Amygdala (tissue), 56 donors: ENCODE measurements at places on chromosomes 12 and 14.

DNA sequence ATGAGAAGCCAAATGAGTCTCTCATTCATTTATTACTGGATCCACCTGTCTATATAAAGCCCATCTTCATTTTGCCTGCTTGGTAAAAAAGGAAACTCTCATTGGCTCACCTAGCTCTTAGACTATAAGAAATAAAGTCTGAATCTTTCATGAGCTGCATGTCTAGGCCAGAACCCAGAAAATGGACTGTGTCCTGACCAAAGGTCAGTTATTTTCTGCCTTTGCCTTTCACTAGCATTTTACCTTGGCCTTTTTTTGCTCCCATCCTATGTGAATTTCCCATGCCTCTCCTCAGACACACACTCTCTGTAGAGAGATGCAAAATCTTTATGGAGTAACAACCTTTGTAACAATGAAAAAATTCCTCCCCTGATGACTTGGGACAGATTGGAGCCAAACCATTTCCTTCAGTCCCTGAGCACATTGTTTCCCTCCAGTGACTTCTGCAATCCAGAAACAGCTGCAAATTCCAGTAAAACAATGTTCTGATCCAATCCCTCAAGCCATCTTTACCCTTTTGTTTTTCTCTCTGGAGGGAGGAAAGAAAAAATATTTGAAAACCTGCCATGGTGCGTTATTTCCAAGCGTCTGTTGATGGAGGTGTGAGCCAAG is 33.6 kb upstream of the MAP3K9 start:
- no peak for DNase-seq

- DNase-seq: no peak
These were observed 15.2 kb downstream of the SCNN1A start for GRCh38 chr12:6360080-6360571.

- no peak for DNase-seq
These were observed 72.9 kb upstream of the TBX5 start for GRCh38 chr12:114478865-114479264.

DNA sequence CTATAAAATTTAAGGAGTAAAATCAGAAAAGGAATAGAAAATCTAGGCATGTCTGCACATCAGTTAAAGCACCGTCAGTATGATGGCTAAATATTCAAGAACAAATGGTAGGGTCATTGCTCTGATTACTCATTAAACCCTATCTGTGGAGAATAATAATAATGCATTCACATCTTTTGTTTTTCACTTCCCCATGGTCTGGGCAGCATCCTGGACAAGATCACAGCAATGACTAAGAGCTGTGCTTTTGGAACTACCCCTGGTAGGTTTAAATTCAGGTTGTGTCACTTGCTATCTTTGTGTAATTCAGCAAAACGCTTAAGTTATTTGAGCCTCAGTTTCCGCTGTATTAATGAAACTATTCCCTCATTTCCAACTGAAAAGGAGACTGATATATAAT is 33.1 kb downstream of the C12orf42 start:
- DNase-seq: no peak

GRCh38 chr12:132109741-132110140 is 34.4 kb downstream of the DDX51 start:
- DNase-seq: no peak

- no peak for DNase-seq
These were observed 49.5 kb upstream of the PCED1B start for GRCh38 chr12:47029903-47030302.

- no peak for DNase-seq
These were observed 16.4 kb upstream of the RNASE4 start for GRCh38 chr14:20667957-20668356.

- no peak for DNase-seq
These were observed 61.5 kb downstream of the TSPAN11 start for GRCh38 chr12:30988086-30988485.
